Tibial artery (tissue), 4 donors: ENCODE measurements at places on chromosomes 1 and 21.

GRCh38 chr1:27622828-27623227 lies 12.2 kb downstream of the FGR start:
- no peak for DNase-seq

DNA sequence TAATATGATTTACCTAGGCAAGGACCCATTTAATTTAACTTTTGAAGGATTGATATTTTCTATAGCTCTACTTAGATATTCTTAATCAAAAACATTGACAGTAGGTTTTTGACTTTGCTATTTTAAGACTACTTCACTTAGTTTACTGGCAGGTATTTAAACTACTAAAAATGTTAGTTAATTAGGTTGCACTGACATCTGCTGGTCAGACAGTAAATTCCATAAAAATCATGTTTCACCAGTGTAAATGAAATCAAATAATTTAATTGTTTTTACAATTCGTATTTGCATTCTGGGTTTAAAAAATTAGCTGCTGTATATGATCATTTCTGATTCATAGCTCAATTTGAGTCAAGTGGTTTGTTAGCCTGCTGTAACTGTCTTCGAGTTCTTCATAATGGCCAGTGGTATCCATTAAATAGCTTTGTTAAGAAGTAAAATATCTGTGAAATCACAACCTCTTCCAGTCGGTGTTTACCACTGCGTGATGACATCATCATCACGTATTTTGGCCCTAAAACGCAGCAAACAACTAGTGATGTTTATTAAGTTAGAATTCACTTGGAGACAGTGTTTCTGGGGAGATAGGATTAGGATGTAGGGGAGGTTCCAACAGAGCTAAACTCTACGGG lies 26.2 kb downstream of the EXTL2 start:
- no peak for DNase-seq

DNA sequence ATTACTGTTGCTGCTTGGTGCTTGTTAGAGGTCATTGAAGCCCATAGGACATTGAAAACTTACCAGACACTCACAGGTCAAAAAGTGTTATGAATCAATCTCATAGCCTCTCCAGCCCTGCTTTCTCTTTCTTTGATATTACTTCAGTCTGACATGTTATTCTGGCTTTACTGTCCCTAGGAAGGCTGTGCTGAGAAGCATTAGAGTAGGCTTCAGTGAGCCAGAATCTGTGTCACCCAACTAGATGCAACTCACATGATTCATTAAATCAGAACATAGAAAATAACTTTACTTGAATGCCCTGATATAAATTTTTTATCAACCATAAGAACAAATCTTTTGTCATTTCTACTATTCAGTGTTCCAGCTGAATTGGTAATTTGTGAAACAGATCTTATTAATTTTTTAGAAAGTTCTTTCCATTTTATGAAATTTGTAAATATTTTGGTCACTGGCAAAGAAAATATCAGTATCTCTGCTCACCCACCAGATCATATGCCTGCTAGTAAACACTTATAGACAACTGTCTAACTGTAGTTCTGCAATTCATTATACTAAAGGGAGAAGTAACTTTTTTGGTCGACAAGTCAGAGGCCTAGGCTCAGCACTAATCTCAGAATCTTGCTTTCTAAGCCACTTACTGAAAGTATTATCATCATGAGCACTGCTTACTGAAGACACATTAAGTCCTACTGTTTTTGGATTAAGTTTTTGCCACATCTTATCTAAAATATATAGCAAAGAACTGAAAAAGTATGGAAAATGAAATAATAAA lies 48.2 kb downstream of the RPAP2 start:
- no peak for DNase-seq

DNA sequence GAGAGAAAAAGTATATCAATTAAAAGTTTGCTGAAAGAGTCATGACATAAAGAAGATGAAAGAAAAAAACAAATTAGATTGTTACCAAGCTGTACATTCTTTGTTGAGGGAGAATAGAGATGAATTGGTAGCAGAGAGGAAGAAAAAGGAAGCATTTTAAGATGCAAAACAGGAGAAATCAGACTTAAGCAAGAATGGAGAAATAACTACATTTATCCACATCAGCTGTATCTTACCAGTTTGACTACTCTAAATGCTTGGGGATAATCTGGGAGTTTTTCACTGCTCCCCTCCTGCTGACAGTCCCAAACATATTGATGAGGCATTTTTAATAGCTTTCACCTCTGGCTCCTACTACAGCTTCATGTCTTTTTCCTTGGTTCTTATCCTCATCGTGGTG lies 16.8 kb upstream of the PTPRC start:
- no peak for DNase-seq

DNA sequence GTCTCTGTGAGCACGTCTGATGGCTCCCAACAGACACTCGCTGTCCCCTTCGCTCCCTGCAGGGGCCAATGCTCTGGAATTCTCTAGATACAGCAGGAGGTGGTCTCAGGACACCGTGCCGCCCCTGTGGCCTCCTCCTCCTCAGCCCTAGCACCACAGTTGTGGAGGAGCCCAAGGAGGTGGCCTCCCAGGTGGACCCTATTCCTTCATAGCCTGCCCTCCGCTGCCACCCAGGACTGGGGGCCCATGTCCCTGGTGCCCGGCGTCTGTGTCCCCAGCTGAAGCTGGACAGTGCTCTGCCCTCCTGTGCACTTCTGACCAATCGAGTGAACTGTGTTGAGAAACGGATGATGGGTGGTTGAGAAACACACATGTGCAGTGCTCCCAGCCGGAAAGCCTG lies 149.8 kb upstream of the ARHGEF16 start:
- DNase-seq, result no peak

DNA sequence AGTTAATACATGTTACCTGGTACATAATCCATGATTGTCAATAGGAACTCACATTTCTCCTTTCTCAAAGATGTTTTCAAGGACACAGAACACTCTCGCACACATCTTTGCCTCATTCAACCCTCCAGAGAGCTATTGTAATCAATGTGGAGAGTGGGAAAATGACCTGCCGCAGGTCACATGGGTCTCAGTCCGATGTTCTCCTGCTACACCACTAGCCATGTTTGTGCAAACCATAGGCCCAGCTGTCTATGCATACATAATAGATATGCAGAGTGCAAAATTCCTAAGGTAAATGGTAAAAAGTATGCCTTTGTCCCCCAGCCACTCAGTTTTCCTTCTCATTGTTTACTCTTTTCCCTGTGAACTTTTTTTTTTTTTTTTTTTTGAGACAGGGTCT lies 89.2 kb downstream of the ADSS2 start:
- DNase-seq, result no peak

DNA sequence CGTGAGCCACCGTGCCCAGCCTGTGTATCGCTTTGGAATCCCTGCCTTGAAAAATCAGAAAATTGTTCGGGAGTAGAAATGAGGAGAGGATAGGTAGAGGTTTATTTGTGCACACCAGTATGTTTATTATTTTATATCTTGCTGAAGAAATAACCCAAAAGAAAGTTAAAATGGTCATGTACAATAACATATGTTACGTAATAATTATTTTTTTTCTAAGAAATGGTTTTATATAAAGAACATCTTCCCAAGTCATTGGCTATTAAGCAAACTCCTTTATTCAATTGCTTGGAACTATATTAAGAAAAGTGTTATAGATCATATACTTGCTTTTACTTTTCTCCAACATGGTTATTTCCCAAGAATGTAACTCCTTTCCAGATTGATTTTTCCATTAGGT lies 171.8 kb downstream of the PHTF1 start:
- no peak for DNase-seq

DNA sequence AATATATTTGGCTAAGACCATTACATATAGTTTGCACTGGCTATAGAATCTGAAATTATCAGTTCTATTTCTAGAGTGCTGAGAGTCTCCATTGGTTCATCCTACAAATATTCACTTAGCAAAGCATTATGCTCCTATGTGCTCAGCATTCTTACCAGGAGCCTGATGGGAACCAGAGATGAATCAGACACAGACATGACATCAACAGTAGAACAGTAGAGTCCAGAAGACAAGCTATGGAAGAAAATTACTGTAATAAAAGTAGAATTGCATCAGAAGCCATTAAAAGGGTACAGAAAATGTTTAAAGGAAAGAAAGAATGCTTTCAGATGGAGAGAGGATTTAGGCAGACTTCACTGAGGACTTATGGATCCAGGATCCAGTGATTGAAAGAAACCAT lies 271.7 kb upstream of the SNX7 start:
- no peak for DNase-seq

- DNase-seq, result no peak
These were observed 369.3 kb upstream of the TMPRSS15 start for GRCh38 chr21:18772897-18773296.

GRCh38 chr1:203601716-203602309 lies 24.8 kb upstream of the ATP2B4 start:
- no peak for DNase-seq

GRCh38 chr21:36908260-36908908 lies 58.1 kb downstream of the HLCS start:
- DNase-seq, result no peak

DNA sequence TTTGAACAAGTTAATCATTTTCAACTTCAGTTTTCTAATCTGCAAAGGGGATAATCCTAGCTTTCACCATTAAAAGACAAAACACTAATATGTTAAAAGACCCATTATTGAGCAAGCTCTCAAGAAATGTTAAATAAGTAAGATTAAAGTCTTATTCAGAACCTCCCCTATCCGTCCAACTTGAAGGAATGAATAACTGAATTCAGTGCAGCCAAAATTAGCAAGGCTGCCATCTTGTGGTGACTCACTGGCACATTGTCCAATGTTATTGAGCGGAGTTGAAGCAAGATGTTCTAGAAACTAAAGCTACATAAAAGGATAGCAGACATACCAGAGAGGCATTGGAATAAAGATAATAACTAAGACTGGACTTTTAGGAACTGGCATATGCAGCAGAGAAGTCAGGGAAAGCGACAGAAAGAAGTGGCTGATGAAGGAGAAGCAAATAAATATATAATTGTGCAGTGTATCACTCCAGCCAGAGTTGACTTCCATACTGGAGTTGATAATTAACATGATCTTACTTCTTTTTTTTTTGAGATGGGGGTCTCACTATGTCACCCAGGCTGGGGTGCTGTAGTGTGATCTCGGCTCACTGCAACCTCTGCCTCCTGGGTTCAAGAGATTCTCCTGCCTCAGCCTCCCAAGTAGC lies 8.2 kb upstream of the CAP1 start:
- DNase-seq, result peak; percentile 41

GRCh38 chr1:3125546-3126368 lies 56.8 kb downstream of the PRDM16 start:
- no peak for DNase-seq

DNA sequence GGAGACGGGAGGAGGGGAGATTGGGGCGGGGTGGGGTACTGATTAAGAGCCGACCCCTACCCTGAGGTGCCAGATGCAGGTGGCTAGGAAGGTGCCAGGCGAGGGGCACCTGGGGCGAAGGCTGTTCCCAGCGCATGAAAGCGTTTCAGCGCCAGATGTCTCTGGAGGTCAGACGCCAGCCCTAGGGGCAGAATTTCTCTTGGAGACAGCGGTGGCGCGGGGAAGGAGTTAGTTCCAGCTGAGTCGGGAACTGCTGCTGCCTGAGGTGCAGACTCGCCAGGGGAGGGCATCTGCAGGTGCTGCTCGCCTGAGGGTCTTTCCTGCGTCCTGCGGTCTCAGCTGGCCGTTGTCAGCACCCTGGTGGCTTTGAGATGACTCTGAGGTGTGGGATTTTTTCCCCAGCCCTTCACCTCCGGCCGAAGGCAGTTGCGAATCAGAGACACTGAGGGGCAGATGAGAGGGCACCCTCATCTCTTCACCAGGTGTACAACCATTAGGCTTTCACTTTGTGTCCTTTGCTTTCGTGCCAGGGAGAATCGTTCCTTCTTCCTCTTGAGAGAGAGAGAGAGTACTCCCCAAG lies 539 bp downstream of the CGN start:
- no peak for DNase-seq

- no peak for DNase-seq
These were observed 188.4 kb downstream of the RRAGC start for GRCh38 chr1:38671221-38671620.

GRCh38 chr1:92483610-92484471 lies 2.9 kb downstream of the GFI1 start:
- no peak for DNase-seq

DNA sequence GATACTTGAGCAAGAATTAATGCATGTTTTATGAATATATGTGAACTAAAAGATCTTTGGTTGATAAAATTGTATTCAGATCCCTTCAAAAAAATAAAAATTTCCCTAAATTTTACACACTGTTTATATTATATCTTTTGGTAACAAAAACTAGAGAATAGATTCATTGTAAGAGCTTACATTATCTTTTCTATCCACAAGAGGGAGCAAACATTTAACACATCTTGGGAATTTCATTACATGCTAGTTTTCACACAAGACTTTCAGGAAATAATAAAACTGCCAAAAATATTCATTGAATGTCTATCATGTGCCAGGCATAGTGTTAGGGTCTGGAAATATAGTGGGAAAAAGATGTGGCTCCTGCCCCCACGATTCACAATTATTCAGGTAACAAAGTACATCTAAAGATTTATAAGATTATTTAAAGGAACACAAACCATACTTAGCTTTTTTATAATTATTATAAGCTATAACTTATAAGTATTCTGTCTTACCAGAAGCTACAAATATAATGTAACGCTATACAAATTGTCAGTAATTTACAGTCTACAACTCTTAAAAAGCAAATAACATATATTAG lies 30.6 kb downstream of the FAF1 start:
- DNase-seq, result no peak

DNA sequence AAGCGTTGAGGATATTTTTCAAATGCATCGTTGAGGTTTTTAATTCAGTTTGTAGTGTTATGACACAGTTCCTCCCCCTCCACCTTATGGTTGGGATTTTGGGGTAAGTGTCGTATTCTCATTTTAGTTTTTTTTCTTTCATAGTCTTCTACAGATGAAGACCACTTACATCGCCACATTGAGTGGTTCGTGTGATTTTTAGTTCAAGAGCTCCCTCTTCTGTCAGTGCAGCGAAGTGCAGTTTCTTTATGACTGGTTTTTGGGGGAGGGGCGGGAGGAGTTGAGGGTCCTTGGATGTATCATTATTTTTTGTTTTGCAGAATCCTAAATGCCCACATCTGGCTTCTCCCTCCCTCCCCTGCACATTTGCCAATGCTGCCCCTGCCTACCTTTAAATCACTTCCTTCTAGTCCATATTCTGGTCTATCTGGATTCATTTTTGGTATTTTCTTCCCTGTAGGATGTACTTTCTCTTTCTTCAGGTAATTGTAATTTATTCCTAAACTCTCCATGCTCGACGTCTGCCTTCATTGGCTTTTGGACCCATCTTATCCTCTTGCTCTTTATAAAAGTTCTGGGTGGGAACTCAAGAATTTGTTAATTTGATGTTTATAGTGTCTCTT lies 433.1 kb downstream of the CAMTA1 start:
- no peak for DNase-seq
